ENCODE measurements at places on chromosomes 7 and 10.

DNA sequence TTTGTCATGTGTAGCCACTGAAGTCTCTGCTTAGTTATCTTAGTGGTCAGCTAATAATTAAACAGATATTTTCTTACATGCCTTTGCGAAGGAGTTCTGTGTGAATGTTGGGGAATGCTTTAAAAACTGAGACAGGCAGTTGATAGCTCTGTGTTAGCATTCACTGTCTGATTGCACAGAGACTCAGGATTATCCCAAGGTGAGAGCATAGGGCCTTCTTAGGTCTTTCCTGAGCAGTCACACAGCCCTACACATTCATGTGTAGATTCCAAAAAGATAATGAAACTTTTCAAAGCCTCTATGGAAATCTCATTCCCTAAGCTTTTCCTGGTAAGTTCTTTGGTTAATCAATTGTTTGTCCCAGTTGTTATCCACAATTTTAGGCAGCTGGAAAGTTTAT is 67.7 kb downstream of the CASD1 start:
- no peak for DNase-seq

DNA sequence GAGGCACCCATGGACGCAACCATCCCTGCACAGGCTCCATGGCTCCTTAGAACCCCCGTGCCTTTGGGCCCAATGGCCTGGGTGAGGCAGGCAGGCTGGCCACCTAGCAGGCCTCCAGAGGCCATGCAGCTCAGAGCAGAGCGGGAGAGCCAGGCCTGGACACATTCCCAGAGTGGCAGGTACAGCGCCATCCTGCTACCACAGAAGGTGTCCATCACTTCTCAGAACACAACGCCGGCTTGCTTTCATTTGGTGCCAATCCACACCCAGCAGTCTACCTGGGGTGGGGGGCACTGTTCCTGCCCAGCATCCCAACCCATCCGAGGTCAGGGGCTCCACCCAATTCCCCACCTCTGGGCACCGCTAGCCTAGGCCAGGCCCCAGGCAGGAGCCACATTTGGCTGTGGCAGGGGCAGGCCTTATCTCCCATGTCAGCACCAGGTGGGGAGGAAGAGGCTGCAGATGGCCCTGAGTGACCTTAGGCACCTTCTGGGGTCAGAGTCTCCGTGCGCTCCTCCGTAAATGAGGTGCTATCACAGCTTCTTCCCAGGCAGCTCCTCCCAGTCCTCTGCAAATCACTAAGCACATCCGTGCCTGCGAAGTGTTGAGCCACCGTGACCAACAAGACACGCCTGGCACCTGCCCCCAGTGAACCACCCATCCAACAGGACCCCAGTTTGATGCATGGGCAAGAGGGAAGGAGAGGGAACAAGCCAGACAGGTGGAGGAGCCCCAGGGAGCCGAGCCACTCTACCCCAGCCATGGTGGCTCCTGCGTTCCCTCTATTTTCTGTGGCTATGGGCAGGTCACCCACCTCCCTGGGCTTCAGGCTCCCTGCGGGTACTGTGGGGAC is 14.2 kb downstream of the KCNH2 start:
- no peak for DNase-seq

GRCh38 chr7:137545059-137545716 is 201.7 kb upstream of the PTN start:
- DNase-seq: no peak

GRCh38 chr10:7544203-7544602 is 122.6 kb downstream of the ITIH5 start:
- DNase-seq: no peak

- DNase-seq: no peak
Observed at GRCh38 chr10:69014171-69014570, 25.6 kb downstream of the KIFBP start.

GRCh38 chr7:48525736-48526732 is 354.8 kb downstream of the ABCA13 start:
- no peak for DNase-seq

DNA sequence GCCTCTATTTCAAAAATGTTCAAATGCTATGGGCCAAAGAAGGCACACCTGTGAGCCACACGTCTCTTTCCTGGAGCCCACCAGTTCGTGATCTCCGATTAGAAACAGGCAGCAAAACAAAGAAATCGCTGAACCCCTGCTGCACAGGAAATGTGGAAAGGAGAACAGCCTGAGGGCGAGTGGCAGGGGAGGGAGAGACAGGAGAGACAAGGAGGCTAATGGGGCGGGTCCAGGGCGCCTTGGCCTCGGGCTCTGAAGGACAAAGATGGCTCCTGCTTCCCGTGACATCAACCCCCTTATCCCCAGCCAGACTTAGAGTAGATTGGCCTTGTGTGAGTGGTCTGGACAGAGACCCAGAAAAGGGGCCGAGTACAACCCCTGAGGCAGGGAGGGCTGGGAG is 62.4 kb upstream of the DOCK1 start:
- no peak for DNase-seq

DNA sequence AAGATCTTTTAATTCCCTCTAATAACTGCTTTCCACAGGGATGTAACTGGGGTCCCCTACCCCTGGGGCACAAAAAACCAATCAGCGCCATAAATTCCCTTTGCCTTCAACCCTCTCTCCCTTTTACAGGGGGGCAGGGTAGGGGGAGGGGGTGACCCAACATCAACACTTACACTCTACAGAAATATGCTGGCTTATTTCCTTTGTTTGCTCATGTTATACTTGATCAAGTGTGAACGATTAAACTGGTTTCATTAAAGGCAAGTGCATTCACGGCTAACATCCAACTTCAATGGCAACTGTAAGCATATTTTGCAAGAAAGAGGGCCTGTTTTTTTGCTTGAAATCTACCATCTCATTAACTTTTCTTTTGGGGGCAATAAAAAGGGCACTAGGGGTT is 2.9 kb downstream of the CTBP2 start:
- no peak for DNase-seq

GRCh38 chr10:86655596-86655995 is 1.2 kb downstream of the OPN4 start:
- no peak for DNase-seq

DNA sequence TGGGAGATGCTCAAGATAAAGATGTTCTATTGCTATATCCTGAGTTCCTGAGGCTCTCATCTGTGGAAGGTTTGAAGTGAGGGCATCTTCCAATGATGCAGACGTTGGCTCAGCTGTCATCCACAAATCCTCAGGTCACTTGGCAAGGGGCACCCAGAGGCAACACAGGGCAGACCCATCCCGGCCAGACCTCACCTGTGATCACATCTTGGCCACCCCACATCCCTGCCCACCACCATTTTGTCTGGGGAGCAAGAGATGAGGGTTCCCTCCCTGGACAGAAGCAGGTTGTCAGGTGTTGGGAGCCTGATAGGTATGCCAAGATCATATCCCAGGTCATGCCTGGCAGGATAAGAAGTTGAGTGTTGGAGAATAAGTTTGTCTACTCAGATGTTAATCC is 918.2 kb upstream of the ZNF722 start:
- no peak for DNase-seq

- no peak for DNase-seq
Observed at GRCh38 chr7:3063016-3063753, 19.5 kb upstream of the CARD11 start.

- DNase-seq: no peak
Observed at GRCh38 chr10:131787961-131788360, 112.8 kb upstream of the PPP2R2D start.

DNA sequence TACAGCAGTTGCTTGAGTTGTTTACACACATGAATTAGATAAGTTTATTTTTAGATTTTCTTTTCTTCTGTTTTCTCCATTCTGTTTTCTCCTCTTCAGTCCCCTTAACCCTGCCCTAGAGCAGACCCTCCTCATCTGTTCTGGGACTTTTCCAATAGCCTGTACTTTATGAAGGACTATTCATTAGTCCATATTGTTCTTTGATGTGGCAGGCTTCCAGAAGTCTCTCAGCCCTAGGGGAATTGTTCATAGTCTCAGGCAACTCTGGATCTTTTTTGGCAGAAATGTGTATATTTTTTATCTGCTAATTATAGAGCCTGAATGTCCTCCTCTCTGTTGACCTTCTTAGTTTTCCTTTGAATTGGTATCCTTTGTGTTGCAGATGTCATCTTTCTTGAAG is 25.4 kb downstream of the KAT6B start:
- DNase-seq: no peak

DNA sequence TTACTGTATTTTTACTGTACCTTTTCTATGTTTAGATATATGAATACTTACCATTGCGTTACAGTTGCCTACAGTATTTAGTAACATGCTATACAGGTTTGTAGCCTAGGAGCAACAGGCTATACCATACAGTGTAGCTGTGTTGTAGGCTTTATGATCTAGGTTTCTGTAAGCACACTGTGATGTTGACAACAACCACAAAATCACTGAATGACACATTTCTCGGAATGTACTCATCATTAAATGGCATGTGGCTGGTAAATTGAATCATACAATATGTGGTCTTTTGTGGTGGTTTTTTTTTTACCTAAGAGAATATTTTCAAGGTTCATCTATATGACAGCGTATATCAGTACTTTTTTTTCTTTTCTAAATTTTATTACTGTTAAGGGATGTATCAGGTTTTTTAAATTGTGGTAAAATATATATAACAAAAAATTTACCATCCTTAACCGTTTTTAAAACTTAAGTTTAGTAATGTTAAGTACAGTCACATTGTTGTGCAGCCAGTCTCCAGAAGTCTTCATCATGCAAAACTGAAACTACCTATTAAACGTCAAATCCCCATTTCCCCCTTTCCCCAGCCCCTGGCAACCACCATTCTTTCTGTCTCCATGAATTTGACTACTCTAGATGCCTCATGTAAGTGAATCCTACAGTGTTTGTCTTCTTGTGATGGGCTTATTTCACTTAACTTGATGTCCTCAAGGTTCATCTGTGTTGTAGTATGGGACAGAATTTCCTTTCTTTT is 21.5 kb downstream of the BTAF1 start:
- DNase-seq: peak; percentile 16

DNA sequence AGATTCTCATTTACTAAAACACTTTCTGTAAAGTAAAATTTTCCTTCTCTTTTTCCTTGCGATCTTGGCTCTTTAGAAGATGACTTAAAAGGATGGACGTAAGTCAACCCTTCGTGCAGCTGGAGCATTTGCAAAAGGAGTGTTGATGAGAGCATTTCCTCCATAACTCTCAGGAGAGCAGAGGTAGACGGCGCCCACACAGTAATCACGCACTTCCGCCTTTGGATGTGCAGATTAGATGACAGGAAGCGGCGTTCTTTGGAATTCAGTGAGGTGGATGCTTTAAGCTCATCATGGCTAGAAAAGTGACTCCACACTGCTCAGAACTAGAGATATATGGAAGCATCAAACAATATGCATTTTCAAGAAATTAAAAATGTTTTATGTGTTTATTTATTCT is 43.0 kb upstream of the NPS start:
- DNase-seq: no peak

DNA sequence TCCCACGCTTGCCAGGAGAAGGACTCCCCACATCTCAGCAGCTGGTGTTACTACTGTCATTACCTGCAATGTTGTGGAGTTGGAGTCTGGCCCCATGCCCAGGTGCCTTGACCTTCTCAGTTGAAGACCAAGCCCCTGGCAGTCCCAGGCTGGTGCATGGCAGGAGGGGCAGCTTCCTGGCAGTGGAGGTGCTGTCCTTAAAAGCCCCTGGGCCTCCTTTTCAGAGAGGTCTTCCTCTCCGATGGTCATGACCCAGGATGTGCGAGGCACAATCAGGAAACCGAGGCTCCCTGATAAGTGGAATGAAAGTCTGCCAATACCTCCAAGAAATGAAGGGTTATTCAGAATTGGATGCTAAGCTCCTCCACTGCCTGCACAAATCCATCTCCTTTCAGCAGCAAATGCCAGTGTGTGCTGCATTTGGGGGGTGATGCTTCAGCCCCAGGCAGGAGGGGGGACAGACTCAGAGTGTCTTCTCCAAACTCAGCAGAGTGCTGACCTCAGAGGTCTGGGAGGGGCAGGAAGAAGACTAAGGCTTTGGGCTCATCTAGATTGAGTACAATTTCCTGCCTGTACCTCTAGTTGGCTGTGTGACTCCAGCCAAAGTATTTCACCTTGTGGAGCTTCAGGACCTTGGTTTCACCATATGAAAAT is 97.0 kb upstream of the DDC start:
- no peak for DNase-seq

- DNase-seq: no peak
Observed at GRCh38 chr10:21022821-21023220, 125.7 kb upstream of the NEBL start.

DNA sequence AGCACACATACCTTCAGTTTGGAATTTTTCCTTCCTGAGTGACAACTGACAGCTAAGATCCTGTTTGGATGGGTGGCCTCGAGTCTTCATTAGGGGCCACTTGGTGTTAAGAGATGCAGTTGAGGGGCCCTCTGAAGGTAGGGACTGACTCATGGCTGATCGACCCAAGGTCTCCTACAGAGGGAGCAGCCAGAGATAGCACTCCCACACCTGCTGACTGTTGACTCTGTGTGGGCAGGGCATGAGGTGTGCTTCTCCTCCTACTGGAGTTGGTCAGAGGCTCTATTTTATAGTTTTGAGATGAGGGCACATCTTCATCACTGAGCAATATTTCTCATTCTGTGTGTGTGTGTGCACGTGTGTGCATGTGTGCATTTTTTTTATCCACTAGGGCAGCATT is 378.8 kb upstream of the PODXL start:
- DNase-seq: no peak

All from AG09309 (cell line).